ENCODE measurements at places on chromosomes 16 and 17.

DNA sequence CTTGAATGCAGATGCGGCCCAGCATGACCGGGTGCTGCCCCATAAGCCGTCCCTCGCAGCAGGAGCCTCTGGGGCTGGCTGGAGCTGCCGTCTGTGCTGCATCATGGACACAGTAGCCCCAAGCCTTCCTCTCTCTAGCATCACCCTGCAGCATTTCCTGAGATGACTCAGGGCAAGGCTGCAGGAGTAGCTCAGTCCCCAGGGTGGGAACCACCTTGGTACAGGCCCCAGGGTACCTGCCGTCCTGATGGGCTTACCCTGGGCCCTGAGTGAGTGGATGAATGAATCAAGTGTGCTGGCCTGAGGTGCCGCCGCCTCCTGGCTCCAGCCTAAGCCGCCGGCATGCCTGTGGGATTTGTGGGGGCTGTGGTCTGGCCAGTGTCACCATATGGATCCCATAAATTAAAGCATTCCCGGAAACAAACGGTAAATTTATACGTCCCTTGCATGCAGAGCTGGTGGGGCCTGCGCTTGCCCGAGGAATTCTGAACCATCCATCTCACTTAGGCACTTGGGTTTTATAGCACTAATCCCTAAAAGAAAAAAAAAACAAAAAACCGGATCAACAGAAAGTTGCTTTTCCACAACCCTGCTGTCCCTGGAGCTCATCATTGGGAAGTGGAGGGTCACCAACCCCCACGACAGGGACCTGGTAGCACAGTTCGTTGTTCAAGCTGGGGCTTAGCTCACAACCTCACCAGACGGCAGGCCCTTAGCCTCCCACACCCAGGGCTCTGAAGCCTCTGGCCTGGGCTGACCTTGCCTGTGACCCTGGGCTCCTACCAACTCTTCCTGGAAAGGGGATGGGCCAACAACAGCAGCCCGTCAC is 242.6 kb upstream of the CIBAR2 start:
- DNase-seq: peak; percentile 74

GRCh38 chr17:45313996-45314740 is 2.7 kb downstream of the MAP3K14 start:
- DNase-seq: no peak

- no peak for DNase-seq
Measured at GRCh38 chr17:42041619-42042018, 8.8 kb downstream of the C17orf113 start.

- no peak for DNase-seq
Measured at GRCh38 chr17:27386206-27387075, 69.8 kb upstream of the KSR1 start.

DNA sequence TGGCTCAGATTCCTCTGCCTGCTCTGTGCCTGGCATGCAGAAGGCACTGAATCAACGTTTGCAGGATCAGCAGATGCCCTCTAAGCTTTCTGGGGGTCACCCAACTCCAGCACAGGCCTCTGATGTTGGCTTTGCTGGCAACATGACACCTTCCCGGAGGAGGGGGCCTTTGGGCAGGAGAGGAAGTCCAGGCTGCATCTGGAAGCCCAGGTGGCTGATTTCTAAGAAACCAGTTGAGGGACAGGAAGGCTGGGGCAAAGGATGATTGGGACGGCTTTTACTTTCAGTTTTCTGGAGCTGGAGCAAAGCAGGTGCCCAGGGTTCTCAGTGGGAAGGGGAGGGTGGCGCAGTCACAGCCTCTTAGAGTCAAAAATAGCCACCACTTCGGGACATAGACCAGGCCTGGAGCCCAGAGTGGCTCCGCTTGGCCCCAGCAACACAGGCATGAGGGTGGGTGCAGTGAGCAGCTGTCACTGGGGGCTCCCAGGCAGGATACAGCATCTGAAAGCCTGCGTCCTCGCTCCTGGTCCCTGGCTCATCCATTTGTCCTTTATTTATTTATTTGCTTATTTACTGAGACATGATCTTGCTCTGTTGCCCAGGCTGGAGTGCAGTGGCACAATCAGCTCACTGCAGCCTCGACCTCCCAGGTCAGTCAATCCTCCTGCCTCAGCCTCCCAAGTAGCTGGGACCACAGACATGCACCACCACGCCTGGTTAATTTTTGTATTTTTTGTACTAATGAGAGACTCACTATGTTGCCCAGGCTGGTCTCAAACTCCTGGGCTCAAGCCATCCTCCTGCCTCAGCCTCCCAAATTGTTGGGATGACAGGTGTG is 15.1 kb downstream of the SOCS1 start:
- no peak for DNase-seq

DNA sequence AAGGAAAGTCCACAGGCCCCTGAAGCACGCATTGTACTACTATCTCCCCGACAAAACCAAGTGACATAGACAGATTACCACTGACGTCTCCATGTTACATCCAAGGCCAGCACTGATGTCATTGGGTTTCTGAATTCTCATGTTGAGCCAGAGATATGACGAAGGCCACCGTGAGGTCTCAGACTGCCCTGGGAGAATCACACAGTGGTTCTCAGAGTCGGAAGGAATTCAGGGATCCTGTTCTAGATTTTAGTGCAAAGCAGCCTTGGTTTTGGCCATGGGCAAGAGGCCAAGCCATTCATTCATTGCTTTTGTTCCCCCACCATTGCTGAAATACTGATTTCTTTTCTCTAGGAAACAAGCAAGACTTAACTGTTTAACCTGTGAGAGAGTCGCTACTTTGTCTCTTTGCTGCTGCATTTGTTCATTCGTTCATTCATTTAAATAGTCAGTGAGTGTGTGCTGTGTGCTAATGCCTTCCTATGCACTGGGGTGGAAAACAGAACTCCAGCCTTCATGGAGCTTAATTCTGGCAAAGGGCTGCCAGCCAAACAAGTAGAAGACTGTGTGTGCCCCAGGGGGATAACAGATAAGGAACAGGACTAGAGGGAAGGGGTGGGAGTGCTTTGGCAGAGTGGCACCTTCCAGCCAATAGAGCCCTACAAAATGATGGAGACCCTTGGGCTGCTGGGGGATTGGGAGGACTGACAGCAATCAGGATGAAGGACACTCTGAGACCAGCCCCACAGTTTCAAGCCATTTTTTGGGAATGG is 222.3 kb downstream of the MSI2 start:
- DNase-seq: no peak

DNA sequence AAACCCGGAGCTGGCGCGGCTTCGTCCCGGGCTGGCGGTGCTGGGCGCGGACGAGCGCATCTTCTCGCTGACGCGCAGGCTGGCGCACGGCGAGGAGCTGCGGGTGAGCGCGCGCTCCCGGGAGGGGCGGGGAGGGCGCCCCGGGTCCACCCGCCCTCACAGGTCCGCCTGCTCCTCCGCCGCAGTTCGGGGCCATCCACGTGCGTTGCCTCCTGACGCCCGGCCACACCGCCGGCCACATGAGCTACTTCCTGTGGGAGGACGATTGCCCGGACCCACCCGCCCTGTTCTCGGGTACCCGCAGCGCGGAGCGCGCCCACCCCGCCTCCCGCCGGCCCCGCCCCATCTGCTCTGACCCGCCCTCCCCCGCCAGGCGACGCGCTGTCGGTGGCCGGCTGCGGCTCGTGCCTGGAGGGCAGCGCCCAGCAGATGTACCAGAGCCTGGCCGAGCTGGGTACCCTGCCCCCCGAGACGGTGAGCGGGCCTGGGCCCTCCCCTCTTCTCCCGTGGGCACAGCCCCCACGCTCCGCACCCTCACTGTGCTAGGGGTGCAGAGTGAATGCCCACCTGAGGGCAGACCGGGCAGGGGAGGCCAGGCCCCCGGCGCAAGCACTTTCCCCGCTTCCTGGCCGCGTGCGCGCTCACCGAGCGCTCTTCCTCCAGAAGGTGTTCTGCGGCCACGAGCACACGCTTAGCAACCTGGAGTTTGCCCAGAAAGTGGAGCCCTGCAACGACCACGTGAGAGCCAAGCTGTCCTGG is 1.4 kb downstream of the HAGHL start:
- DNase-seq: peak; percentile 86

- peak; percentile 61 for DNase-seq
Measured at GRCh38 chr17:45160447-45161287, 1.0 kb upstream of the HEXIM2 start.

- no peak for DNase-seq
Measured at GRCh38 chr16:79750311-79750710, 149.8 kb upstream of the MAF start.

DNA sequence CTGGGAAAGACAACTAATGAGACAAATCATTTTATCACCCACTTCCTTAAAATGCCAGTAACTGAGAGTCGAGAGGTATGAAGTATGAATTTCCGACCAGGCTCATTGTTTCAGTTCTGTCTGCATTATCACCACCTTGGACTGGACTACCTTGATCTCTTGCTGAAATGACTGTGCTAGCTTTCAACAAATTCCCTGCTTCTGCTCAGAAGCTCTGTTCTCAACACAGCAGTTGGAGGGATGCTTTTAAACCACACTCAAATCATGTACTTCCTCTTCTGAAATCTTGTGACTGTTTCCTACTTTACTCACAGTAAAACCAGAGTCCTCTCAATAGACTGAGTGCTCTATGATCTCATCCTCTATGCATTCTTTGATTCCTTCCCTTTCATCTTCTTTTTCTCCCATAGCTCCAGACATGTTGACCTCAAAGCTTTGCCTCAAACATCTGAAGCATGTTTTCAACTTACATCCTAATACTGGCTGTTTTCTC is 195.8 kb downstream of the KCNJ2 start:
- DNase-seq: peak; percentile 62

DNA sequence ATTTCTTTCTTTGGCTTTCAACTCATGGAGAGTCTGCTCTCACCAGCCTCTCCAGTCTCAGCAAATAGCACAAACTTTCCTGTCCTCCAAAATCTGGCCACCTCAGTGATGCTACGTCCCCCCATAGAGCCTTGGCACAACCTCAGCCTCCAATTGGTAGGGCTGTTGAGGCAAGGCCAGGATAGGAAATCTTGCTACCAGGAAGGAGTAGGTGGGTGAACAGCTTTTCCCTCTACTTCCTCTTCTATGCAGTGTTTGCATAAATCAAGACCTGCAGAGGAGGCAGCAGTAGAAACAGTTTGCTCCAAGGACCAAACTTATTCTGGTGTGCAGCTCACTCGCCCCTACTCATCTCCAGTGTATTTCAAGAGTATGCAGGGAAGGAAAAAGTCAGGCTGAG is 701 bp upstream of the DPEP2 start:
- DNase-seq: no peak

GRCh38 chr17:60059082-60059481 is 19.6 kb downstream of the HEATR6 start:
- DNase-seq: no peak

- DNase-seq: no peak
Measured at GRCh38 chr17:39675390-39676082, 7.3 kb downstream of the PNMT start.

DNA sequence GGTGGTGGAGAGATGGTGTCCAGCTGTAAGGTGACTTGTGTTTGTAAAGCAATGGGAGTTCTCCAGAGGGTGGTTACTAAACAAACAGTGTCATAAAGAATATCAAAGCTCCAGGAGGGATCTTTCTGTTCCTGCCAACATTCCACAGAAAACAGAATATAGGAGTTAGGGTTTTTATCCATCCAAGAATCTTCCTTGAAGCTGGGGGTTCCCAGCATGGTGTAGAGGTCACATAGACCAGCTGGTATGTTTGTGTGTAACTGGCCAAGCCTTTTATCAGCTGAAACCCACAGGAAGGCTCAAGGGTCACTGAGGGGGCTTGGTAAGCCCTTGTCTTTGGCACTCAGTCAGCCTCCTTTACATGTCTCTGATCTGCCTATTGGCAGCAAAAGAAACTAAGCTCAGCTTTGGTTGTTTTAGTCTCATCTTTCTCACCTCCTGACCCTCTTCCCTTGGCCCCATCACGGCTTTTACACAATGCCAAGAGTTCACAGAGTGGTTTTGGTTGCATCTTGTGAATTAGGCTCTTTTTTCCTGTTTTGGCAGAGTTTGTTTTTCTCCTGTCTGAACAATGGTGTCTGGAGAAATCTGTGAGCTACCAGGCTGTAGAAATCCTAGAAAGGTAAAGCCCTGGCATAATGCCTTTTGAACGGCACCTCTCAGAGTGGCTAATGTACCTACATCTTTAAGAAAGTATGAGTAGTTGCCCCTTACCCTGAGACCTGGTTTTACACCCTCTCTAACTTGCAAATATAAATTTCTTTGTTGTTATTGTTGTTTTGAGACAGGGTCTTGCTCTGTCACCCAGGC is 4.6 kb downstream of the CNTD1 start:
- no peak for DNase-seq

DNA sequence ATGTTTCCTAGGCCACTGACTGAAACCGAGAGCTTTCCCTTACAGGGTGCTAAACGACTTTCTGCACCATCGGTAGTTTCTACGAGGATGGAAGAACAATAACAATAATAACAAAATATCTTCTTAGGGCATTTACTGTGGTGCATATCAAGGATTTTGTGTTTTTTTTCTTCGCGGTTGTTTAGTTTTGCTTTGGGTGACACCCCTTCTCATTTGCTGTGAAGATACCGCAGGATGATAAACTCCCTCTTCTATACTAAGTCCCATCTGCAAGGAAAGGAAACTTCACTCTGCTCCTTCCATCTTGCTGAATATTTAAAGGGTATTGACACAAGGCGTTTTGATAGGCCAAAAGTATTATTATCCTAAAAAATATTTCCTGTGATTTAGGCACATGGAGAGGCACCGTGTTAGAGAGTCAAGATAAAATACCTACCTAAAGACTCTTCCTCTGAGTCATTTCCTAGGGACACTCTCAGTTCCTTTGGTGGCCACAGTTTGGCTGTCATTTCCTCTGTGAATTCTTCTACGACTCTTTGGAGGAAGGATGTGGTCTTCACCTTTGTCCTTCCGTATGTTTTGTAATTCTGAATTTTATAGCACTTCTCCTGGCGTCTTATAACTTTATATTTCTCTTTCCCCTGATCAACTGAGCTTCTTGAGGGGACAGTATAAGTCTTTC is 318.8 kb downstream of the CDH13 start:
- DNase-seq: no peak

DNA sequence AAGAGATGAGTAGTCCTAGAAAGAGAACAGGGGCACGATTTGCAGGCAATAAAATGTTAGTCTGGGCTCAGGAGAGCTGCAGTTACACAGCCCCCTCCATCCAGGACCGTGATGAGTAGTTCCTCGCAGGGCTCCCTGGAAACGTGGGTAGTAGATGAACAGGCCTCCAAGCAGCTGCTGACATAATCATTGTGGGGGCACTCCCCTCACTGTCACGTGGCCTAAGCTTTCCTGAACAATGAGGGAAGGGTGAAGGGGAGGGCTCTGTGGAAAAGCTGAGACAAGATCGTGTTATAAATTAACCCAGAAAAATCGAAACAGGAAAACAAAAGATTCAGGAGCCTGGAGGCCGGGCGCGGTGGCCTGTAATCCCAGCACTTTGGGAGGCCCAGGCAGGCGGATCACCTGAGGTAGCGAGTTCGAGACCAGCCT is 1.3 kb upstream of the PER1 start:
- DNase-seq: peak; percentile 93

GRCh38 chr16:14400285-14400977 is 229.6 kb downstream of the PARN start:
- no peak for DNase-seq

Data from HCEC 1CT (cell line).